ENCODE measurements at places on chromosomes 3 and 15.

DNA sequence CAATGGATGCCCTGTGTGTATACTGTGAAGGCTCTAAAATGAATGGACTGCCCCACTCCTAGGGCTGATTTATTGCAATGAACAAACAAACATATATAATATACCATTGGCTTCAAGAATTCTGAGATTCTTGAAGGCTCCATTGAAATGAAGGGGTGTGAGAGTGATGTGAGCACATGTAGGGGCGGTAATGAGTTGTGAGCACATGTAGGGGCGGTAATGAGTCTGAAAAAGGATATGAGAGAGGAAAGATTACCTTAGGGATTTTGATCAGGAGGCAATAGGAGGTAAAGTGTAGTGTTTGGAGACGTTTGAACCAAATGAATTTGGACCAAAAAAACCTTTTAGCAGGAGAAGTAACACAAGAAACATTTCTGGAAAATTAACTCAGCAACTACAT is 3.7 kb downstream of the FAM162A start:
- no peak overlapping the region for H3K27ac ChIP-seq
- H3K36me3 ChIP-seq = peaks cover 3% of the 10 kb centered on the region
- H3K4me3 ChIP-seq = no peak overlapping the region
- H3K4me1 ChIP-seq = peaks cover 27% of the 10 kb centered on the region

DNA sequence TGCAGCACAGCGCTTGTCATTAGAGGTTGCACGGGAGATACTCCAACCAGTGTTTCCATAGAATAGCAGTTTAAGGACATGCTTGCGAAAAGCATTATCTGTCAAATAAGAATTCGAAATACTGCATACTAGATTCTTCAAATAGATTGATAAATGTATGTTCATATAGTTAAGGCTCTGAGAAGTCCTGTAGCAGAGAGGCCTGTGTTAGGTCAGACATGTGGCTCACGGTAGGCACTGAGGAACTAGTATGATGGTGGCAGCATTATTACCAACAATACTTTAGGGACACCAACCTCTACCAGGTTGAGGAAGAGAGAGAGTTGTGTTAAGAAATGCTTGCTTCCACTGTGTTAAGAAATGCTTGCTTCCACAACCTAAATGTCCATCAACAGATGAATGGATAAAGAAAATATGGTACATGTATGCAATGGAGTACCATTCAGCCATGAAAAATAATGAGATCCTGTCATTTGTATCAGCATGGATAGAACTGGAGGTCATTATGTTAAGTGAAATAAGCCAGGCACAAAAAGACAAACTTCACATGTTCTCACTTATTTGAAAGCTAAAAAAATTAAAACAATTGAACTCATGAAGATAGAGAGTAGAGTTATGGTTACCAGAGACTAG is 14.9 kb downstream of the MTMR14 start:
- DNase-seq = no peak
- no peak overlapping the region for H3K4me3 ChIP-seq
- H3K27ac ChIP-seq = no peak overlapping the region
- no peaks in the 10 kb centered on the region for H3K27me3 ChIP-seq

DNA sequence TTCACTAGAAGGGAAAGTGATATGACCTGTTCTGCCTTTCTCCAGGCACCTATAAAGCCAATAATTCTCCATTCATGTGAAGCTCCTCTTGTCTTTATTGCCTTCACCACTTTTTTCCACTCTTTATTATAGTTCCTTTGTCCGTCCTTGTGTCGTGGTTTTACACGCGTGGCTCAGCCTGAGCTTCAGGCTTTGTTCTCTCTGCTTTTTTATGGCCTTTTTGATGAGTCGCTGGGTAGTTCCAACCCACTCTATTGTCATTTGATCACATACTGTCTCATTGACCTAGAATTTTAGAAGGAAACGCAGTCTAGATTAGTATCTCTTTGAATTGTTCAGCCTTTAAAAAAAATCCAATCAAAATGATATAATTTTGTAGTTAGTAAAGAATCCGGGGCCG is 403.2 kb downstream of the PTPRG start:
- no peak overlapping the region for H3K4me3 ChIP-seq
- H3K27ac ChIP-seq = no peak overlapping the region
- no peak for DNase-seq

GRCh38 chr15:91491101-91491950 is 362.2 kb upstream of the SLCO3A1 start:
- H3K27me3 ChIP-seq = peaks cover 3% of the 10 kb centered on the region
- DNase-seq = no peak
- no peak overlapping the region for H3K27ac ChIP-seq
- H3K4me3 ChIP-seq = no peak overlapping the region
- no peaks in the 10 kb centered on the region for H3K36me3 ChIP-seq

GRCh38 chr3:107068980-107069379 is 308.3 kb upstream of the CCDC54 start:
- DNase-seq = no peak
- H3K4me3 ChIP-seq = no peak overlapping the region
- H3K27ac ChIP-seq = peak overlapping the region; percentile 28
- no peaks in the 10 kb centered on the region for H3K36me3 ChIP-seq

All from memory B cell (primary cell).